Activated CD4-positive, alpha-beta T cell treated with anti-CD3 and anti-CD28 coated beads, Interleukin-2, amount 10 ng/mL, durations not matched to agents 24 days and 14 days (primary cell): ENCODE measurements at places on chromosomes 5 and 9. TPM values are rescaled to one million over a fixed set of nuclear protein-coding genes. Genes with fewer than 3 reads are reported as not detected.

GRCh38 chr9:18863791-18864190, 169.2 kb downstream of the SAXO1 start:
- H3K4me1 ChIP-seq = no peaks in the 10 kb centered on the region
- H3K4me3 ChIP-seq = no peak overlapping the region
- no peaks in the 10 kb centered on the region for H3K36me3 ChIP-seq
- no peak overlapping the region for H3K27ac ChIP-seq
- H3K27me3 ChIP-seq = peaks cover 4% of the 10 kb centered on the region
- DNase-seq = no peak

DNA sequence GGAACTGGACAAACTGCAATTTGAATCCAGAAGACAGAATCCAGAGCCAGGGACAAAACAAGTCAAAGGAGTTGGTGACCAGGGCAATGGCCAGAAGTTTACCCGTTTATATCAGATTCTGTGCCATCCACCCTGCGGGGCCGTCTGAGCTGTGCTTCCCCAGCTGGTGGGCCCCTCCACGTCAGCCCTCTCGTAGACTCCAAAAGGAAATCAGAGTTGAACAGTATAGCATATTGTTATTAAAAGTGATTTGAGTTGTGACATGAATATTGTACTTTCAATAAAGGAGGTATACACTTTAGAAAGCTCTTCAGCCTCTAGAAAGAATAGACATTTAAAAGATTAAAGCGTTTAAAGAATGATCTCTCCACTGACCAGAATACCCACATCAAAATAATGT, 102.4 kb downstream of the NFIB start:
- no peak overlapping the region for H3K4me3 ChIP-seq
- H3K36me3 ChIP-seq = no peaks in the 10 kb centered on the region
- H3K4me1 ChIP-seq = no peaks in the 10 kb centered on the region

The TNPO1 gene
- total RNA-seq = 138 TPM in 2 replicates

DNA sequence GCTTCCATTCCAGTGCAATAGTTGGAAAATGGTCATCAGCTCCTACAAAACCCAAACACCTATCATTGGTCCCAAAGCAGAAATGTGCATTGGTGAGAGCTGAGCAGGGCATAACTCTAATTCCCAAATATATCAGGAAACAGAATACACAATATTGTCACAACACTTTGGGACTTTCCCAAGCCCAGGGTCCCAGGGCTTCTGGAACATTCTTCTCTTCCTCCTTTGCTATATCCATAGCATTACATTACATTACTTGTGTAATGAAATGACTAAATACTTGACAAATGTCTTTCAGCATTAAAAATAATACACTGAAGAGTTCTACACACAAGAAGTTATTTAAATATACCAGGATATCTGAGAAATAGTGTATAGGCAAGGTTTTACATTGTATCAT, 45.6 kb downstream of the LIX1 start:
- no peak for DNase-seq
- peaks cover 36% of the 10 kb centered on the region for H3K27me3 ChIP-seq
- H3K27ac ChIP-seq = no peak overlapping the region
- peaks cover 20% of the 10 kb centered on the region for H3K4me1 ChIP-seq
- no peaks in the 10 kb centered on the region for H3K36me3 ChIP-seq

- no peaks in the 10 kb centered on the region for H3K36me3 ChIP-seq
- no peak overlapping the region for H3K4me3 ChIP-seq
- peaks cover 5% of the 10 kb centered on the region for H3K4me1 ChIP-seq
- DNase-seq = no peak
- H3K27me3 ChIP-seq = peaks cover 54% of the 10 kb centered on the region
Measured at GRCh38 chr5:946720-947625, 54.3 kb downstream of the TRIP13 start.

DNA sequence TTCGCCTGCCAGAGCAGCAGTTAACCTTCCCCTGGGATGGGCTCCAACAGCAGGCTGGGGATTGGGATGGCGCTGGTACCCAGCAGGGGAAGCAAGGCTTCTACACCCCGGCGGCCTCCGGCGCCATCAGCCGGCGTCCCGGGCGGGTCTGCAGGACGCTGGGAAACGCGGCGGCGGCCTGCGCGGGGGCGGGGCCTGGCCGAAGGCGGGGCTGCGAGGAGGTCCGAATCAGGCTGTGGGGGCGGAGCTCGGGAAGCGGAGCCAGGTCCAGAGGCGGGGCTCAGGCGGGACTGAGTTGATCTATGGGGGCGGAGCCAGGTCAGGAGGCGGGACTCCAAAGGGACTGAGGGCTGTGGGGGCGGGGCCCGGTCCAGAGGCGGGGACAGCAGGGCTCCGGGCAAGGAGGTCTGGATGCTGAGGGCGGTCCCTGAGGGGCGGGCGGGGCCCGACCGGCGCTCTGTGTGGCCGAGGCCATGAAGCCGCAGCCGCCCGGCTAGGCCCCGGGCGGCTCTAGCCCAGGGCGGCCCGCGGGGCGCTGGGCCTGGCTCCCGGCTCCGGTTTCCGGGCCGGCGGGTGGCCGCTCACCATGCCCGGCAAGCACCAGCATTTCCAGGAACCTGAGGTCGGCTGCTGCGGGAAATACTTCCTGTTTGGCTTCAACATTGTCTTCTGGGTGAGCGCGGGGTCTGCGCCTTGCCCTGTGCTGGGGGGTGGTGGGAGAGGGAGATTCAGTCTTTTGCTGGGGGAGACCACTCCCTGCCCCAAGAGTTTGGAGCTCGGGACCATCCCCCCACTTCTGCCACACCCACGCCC, at the start of gene TSPAN17:
TSPAN17 (plus strand) TSS at position 455 of the 813 bp plus-strand sequence; CDS start at position 587, 132 bp downstream.
- peak within 1 kb of the TSS; percentile 89 for H3K27ac ChIP-seq
- H3K27me3 ChIP-seq = no peaks in the 10 kb centered on the region
- peaks cover 39% of the 10 kb centered on the region for H3K4me1 ChIP-seq

- peak overlapping the region; percentile 43 for H3K4me3 ChIP-seq
- no peaks in the 10 kb centered on the region for H3K27me3 ChIP-seq
- DNase-seq = peak; percentile 81
- H3K36me3 ChIP-seq = peaks cover 42% of the 10 kb centered on the region
- peak overlapping the region; percentile 22 for H3K27ac ChIP-seq
Measured at GRCh38 chr5:177368869-177369644, 11.3 kb downstream of the RGS14 start.

GRCh38 chr9:129204840-129205239, 26.8 kb upstream of the IER5L start:
- DNase-seq = no peak
- no peak overlapping the region for H3K4me3 ChIP-seq
- no peaks in the 10 kb centered on the region for H3K27me3 ChIP-seq

The GABRA6 gene
- not detected in 2 replicates for total RNA-seq

- H3K27ac ChIP-seq = no peak overlapping the region
- H3K4me1 ChIP-seq = no peaks in the 10 kb centered on the region
- no peak overlapping the region for H3K4me3 ChIP-seq
Measured at GRCh38 chr9:71844808-71845207, 66.2 kb downstream of the ABHD17B start.

- no peak overlapping the region for H3K4me3 ChIP-seq
- peaks cover 3% of the 10 kb centered on the region for H3K4me1 ChIP-seq
- DNase-seq = no peak
Measured at GRCh38 chr5:119166026-119166425, 95.1 kb downstream of the DMXL1 start.

DNA sequence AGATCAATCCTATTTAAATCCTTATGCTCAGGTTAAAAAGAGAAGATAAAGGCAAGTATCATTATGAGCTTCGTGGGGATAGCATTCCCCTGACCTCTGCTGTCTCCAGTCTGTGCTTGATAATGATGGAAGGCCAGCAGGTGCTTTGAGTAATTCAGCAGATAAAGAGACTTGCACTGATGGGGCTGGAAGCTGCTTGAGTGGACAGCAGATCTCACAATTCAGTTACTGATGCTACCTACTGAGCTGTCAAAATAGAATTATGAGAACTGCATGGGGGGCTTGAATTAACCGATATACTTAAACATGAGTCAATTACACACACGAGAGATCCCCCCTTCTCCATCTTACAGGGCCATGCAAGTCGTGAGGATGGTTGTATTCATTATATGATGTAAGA, 107.7 kb upstream of the GPR151 start:
- no peaks in the 10 kb centered on the region for H3K27me3 ChIP-seq
- no peak overlapping the region for H3K27ac ChIP-seq
- DNase-seq = no peak
- H3K36me3 ChIP-seq = no peaks in the 10 kb centered on the region
- no peak overlapping the region for H3K4me3 ChIP-seq

GRCh38 chr5:123088031-123088805, 823 bp upstream of the PRDM6 start:
- H3K27me3 ChIP-seq = peaks cover 74% of the 10 kb centered on the region
- peaks cover 4% of the 10 kb centered on the region for H3K4me1 ChIP-seq
- peak overlapping the region; percentile 65 for H3K4me3 ChIP-seq
- no peak for DNase-seq
- peaks cover 3% of the 10 kb centered on the region for H3K36me3 ChIP-seq
- peak overlapping the region; percentile 87 for H3K27ac ChIP-seq

The KIF2A gene
- total RNA-seq = 238 and 244 TPM in 2 replicates

- H3K27ac ChIP-seq = no peak overlapping the region
- no peaks in the 10 kb centered on the region for H3K4me1 ChIP-seq
- DNase-seq = no peak
- H3K4me3 ChIP-seq = no peak overlapping the region
- H3K36me3 ChIP-seq = no peaks in the 10 kb centered on the region
Measured at GRCh38 chr5:169100735-169101075, 200.2 kb downstream of the SLIT3 start.

GRCh38 chr9:969310-970150, 6.9 kb upstream of the DMRT3 start:
- H3K27ac ChIP-seq = peak overlapping the region; percentile 20
- DNase-seq = no peak
- no peak overlapping the region for H3K4me3 ChIP-seq
- H3K4me1 ChIP-seq = peaks cover 7% of the 10 kb centered on the region
- H3K27me3 ChIP-seq = peaks cover 81% of the 10 kb centered on the region

The GPR150 gene
- total RNA-seq = 0.33 and 0.56 TPM in 2 replicates

- no peaks in the 10 kb centered on the region for H3K4me1 ChIP-seq
- no peak overlapping the region for H3K27ac ChIP-seq
- no peaks in the 10 kb centered on the region for H3K36me3 ChIP-seq
- H3K4me3 ChIP-seq = no peak overlapping the region
Measured at GRCh38 chr5:92889140-92889539, 691.9 kb downstream of the NR2F1-AS1 start.

- no peak for DNase-seq
- no peaks in the 10 kb centered on the region for H3K27me3 ChIP-seq
- no peaks in the 10 kb centered on the region for H3K36me3 ChIP-seq
- no peaks in the 10 kb centered on the region for H3K4me1 ChIP-seq
- H3K4me3 ChIP-seq = no peak overlapping the region
Measured at GRCh38 chr9:116416421-116416820, 262.8 kb downstream of the PAPPA start.

- no peak overlapping the region for H3K27ac ChIP-seq
- H3K27me3 ChIP-seq = peaks cover 10% of the 10 kb centered on the region
- DNase-seq = no peak
- H3K4me1 ChIP-seq = no peaks in the 10 kb centered on the region
- no peak overlapping the region for H3K4me3 ChIP-seq
Measured at GRCh38 chr5:134255418-134256150, 29.7 kb upstream of the PPP2CA start.

The LAMC3 gene
- total RNA-seq = 0.07 and 0.09 TPM in 2 replicates

- H3K4me3 ChIP-seq = no peak overlapping the region
- H3K4me1 ChIP-seq = no peaks in the 10 kb centered on the region
Measured at GRCh38 chr5:103428411-103428871, 134.1 kb downstream of the NUDT12 start.

GRCh38 chr5:1521671-1522600, 1.8 kb downstream of the LPCAT1 start:
- H3K27me3 ChIP-seq = no peaks in the 10 kb centered on the region
- H3K27ac ChIP-seq = peak overlapping the region; percentile 71
- H3K36me3 ChIP-seq = peaks cover 19% of the 10 kb centered on the region
- no peak for DNase-seq

DNA sequence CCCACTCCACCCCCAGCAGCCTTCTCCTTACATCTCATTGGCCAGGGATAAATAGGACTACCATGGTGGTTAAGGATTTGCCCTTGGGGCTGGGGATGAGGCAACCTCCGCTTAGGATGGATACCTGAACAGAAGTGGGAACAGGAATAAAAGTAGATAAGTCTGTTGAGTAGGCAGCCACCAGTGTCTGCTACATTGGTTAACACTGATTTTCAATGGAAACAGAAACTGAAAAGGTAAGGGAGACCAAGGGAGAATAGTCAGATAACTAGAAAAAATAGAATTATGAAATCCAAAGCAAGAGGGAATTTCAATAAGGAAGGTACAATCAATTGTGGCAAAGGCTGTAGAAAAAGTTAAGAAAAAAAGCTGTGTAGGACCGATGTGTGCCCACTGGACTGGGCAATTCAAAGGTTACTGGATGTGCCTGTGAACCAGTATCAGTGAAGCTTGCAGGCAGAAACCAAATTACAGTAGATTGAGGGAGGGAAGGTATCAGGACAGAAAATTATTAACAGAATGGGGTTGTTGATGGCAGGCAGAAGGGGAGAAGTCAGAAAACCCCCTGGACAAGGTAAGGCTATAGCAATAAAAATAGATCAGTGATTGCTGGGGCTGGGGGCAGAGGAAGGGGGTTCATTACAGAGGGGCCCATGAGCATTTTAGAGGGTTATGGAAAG, 48.7 kb downstream of the DNAJC21 start:
- DNase-seq = no peak
- no peak overlapping the region for H3K4me3 ChIP-seq
- H3K27me3 ChIP-seq = peaks cover 13% of the 10 kb centered on the region
- H3K36me3 ChIP-seq = no peaks in the 10 kb centered on the region

The SLC24A2 gene
- total RNA-seq = not detected in 2 replicates

GRCh38 chr5:32827981-32828380, 116.9 kb downstream of the NPR3 start:
- no peaks in the 10 kb centered on the region for H3K4me1 ChIP-seq
- no peaks in the 10 kb centered on the region for H3K27me3 ChIP-seq
- no peak overlapping the region for H3K27ac ChIP-seq

- H3K27me3 ChIP-seq = no peaks in the 10 kb centered on the region
- no peaks in the 10 kb centered on the region for H3K4me1 ChIP-seq
- no peaks in the 10 kb centered on the region for H3K36me3 ChIP-seq
- no peak overlapping the region for H3K27ac ChIP-seq
Measured at GRCh38 chr5:120779674-120780073, 315.6 kb downstream of the PRR16 start.

The IFNA1 gene
- total RNA-seq = not detected in 2 replicates

The BHMT2 gene
- not detected in 2 replicates for total RNA-seq

DNA sequence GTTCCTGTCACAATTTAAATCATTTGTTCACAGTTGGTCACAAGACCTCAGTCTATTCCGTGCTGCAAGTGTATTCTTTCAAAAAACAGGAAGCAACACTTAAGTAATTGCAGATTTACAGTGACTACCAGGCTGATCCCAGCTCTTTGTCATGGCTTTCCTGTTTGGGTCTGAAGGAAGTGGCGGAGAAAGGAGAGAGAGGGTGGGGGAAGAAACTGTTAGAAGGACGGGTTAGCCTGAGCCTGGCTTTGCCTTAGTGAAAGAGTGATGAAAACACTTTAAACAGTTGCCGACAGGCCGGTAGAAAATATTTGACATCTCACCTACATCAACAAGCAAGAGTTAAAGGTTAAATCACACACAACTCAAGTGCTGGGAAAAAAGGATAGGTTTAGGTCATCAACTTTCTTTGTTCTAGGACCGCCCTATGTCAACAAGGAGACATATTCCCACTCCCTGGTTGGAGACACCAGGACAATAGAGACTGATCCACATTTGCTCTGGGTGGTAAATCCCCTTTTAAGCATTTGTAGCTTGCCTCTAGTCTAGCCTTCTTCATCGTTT, 102.2 kb upstream of the DAB2 start:
- H3K27me3 ChIP-seq = peaks cover 25% of the 10 kb centered on the region
- H3K4me1 ChIP-seq = no peaks in the 10 kb centered on the region

GRCh38 chr9:98218562-98219363, 26.3 kb upstream of the CORO2A start:
- peaks cover 4% of the 10 kb centered on the region for H3K4me1 ChIP-seq
- no peak overlapping the region for H3K4me3 ChIP-seq
- no peak for DNase-seq
- no peak overlapping the region for H3K27ac ChIP-seq

The DIRAS2 gene
- total RNA-seq = not detected in 2 replicates

GRCh38 chr9:89942643-89943042, 337.8 kb downstream of the GADD45G start:
- no peak overlapping the region for H3K27ac ChIP-seq
- DNase-seq = no peak
- no peaks in the 10 kb centered on the region for H3K36me3 ChIP-seq
